ENCODE measurements at places on chromosomes 2 and 18.

- no peak for DNase-seq
Measured at GRCh38 chr2:75596784-75597183, 36.0 kb upstream of the EVA1A start.

DNA sequence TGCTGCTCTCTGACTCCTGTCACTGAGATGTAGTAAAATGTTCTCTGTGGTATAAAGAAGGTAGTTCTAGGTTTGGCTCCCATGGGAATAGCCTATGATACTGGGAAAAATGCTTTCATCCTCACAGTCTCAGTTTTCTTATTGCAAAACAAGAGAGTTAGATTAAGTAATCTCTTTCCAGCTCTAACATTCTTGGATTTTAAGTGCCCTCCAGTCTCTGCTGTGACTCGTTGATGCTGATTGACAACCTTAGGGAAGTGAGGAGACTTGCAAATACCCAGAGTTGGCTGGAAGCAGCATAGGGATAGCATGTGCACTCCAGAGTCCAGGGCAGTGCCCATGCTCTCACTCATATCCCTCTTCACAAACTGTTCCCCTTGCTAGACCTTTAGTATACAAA is 534.9 kb downstream of the SLC4A3 start:
- DNase-seq, result no peak

DNA sequence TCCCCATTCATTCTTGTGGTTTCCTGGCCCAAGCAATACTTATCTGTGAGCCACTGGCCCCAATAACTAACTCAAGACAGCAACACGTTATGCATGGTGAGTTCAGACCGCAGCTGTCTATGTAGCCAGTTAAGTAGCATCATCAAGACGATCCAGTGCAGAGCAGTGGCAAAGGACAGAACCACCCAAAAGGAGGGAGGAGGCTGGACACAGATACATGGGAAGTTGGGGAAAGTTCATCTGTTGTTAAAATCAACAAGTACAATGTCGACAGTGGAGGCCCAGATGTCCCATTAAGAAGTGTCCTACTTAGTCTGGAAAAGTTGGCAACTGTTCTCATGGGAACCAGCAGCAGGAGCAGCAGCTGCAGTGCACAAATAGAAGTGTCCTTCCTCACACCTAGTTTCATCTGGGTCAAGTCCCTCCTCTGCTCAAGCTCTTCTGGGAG is 106.9 kb upstream of the THOC1 start:
- no peak for DNase-seq

DNA sequence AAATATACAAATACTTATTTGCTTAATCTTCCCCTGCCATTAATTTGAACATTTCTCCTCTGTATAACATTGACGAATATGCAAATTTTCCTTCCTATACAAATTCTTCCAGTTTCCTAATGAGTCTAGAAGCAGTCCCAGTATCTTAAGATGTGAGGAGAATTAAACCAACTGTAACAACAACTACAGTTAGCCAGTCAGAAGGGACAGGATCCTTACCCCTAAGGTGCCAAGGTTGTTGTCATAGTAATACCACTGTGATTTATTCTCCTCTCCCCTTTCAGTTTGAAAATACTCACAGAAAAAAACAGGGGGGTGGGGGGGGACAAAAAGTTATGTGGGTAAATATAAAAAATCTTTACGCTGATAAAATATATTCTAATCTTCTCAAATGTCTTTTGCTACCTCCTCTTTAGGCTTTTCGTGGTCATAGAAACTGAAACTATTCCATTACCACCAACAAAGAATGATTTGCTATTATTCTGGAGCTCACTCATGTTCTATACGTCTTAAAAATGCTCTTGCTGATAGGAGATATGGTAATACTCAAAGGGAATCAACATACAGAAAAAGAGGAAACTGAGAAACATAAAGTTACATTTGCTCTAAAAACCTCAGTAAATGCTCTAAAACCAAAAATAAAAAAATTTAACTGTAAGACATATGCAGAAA is 107.6 kb downstream of the MEMO1 start:
- DNase-seq, result no peak

DNA sequence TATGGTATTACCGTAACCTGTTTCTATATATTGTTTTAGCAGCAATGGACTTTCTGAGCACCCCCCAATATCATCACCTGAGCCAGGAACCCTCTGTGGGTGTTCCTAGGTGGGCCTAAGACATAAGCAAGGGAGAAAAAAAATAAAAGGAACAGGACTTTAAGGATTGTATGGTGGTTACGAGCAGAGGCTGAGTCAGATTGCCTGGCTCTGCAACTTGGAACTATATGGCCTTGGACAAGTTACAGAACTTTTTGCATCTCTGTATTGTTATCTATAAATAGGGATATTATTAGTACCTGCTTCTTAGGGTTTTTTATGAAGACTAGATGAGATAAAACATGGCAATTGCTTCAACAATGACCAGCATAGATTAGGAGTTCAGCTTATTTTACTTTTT is 34.9 kb downstream of the MFSD6 start:
- DNase-seq, result no peak

- DNase-seq, result no peak
Measured at GRCh38 chr2:76851000-76851399, 671.2 kb downstream of the LRRTM4 start.

GRCh38 chr18:56120782-56121181 is 517.6 kb downstream of the TXNL1 start:
- no peak for DNase-seq

DNA sequence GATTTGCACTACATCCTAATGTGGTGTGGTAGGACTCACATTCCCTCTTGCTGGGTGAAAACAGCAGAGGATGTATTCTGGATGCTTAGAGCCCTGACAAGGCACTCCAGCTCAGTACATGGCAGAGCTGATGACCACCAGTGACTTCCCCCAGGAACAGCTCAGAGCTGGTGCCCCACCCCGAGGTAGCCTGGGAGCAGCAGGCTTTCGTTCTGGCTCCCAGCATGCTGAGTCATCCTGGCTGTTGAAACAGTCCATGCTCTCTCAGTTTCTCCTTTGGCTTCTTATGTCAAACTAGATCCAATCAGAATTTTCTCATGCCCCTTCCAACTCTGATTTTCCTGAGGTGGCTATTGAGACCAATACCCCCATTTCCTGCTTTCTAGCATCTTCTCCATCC is 438.2 kb downstream of the NBAS start:
- DNase-seq, result no peak

GRCh38 chr18:45671321-45671720 is 52.7 kb upstream of the SLC14A1 start:
- DNase-seq, result no peak

Measured in activated T-helper 1 cell treated with anti-CD3 and anti-CD28 coated beads, Interleukin-2, amount 50 U/mL, for 16 hours (primary cell).